A172 (cell line): ENCODE measurements at places on chromosomes 6 and 20. TPM values are rescaled to one million over a fixed set of nuclear protein-coding genes. Genes with fewer than 3 reads are reported as not detected.

DNA sequence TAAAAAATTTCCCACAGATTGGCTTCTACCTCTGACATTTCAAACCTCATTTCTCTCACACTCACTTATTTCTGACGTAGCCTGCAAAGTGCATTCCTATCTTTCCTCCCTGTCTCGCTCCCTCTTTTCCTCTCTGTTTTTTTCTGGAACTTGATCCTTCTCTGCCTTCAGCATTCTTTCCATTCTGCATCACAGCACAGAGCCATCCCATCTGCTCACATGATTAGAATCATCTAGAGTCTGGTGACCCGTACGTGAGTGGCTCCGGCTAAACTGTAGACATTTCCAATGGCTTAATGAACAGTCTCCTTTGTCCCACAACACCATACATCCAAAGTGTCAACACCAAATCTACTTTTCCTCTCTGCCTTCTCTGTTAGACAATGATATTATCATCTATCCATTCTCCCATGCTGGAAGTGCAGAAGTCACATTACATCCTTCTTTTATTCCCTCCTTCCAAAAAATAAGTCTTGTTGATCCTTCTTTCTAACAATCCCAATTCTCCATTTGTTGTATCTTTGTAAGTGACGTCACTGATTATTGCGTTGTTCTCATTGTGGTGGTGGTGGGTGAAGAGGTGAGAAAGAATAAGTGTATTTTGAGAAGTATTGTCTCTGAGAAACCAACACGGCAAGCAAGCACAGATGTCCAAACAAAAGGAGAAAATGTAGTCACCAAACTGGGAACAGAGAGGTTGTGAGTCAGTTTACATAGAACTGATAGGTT is 41.6 kb downstream of the OPRM1 start:
- DNase-seq, result no peak

GRCh38 chr6:39452306-39453145 is 130.0 kb upstream of the KCNK16 start:
- peak; percentile 42 for DNase-seq

The SIGLEC1 gene
- 0.07 TPM in 1 of 2 replicates, not detected in the other for total RNA-seq

The FAM184A gene
- total RNA-seq, result 3.1 and 4.6 TPM in 2 replicates

The KCNS1 gene
- not detected in 2 replicates for total RNA-seq

The RAET1L gene
- 0.69 TPM in 1 of 2 replicates, not detected in the other for total RNA-seq

The EGFL8 gene
- total RNA-seq, result 1.9 and 4.9 TPM in 2 replicates
